Stimulated activated CD8-positive, alpha-beta memory T cell treated with anti-CD3 and anti-CD28 coated beads, Interleukin-7, amount 100 ng/mL, for 1 hour (primary cell): ENCODE measurements at places on chromosomes 4 and X.

- no peak for DNase-seq
These were observed 984.1 kb upstream of the GRID2 start for GRCh38 chr4:91319556-91320268.

DNA sequence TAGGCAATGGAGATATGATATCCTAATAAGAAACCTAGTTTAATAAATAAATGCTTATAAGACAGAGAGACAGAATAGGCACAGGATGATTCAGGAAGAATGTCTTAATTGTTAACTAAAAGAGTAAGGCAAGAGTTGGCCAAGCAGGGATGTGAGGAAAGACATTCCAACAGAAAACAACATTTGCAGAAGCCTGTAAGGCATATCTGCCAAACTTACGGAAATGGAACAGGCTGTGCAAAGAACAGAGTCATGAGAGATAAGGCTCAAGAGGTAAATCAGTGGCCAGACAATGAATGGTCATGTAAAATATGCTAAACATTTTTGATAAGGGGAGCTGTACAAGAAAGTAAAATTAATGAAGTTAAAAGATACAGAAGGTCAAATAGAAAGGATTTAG is 134.9 kb downstream of the KCTD8 start:
- no peak for DNase-seq

DNA sequence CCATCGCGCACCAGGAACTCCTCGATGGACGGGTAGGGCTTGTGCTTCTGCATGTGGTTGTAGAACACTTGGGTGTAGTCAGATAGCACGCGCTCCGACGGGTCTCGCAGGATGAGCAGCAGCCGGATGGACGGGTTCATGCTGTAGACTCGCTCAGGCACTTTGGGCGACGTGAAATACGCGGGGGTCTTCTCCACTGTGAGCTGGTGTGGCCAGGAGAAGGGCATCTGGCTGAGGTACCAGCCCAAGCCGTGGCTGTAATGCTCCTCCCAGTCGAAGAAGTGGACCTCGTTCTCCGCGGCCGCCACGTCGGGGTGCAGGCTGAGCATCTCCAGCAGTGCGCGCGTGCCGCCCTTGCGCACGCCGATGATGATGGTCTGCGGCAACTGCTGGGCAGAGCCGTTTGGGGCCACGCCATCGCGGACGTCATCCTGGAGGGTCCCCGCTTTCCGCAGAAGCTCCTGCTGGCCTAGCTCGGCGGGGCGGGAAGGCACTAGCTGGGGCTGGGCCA is 29.2 kb downstream of the HS3ST1 start:
- DNase-seq = no peak

DNA sequence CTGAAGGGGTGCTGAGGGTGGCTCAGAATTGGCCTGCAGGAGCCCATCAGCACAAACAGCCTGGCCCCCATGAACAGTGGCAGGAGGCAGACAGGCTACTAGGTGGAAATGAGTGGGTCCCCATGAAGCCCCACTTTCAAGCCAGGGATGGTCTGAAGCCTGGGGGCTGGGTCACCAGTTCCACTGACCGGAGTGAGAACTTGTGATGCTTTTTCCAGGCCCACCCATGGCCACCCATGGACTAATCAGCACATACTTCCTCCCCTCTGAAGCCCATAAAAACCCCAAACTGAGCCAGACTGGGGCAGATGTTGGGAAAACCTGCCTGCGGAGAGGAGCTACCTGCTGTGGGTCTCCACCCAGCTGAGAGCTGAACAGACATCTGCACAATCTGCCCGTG is 284.1 kb downstream of the EVC2 start:
- DNase-seq = no peak

GRCh38 chrX:85065512-85066198 is 62.0 kb downstream of the APOOL start:
- no peak for DNase-seq

DNA sequence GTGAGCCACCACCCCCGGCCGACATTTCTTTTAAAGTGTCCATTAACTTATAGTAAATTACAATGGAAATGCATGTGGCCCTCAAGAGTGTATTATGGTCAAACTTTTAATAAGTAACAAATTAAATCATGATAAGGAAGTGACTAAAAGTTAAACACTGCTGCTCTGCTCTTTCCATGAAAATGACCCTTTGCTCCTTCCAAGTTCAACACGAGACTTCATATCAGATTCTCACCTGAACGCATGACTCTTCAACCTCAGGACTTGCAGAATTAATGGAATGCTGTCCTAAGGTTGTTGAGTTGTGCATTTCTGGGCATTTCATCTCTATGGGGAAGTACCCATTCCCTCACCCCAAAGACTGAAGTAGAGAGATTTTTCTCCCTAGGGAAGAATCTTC is 27.1 kb downstream of the AWAT2 start:
- no peak for DNase-seq

- DNase-seq = no peak
These were observed 226.0 kb upstream of the FTHL17 start for GRCh38 chrX:31297881-31298280.

- no peak for DNase-seq
These were observed 413.8 kb downstream of the FAT4 start for GRCh38 chr4:125728568-125728967.

DNA sequence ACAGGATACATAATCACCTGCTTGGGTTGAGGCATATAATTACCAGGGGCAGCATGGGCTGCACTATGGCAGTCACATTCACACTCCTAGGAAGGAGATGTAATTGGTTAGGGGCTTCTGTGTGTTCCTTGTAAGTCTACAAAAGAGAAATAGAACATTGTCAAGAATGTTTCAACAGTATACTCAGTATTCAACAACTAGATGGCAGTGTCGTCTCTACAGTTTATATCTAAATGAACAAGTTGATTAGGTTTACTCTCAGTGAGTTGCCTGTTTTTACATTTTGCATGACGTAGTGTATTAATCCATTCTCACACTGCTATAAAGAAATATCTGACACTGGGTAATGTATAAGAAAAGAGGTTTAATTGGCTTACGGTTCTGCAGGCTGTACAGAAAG is 50.5 kb upstream of the RAB33B start:
- DNase-seq = no peak

GRCh38 chr4:169573889-169574288 is 38.5 kb downstream of the NEK1 start:
- DNase-seq = no peak

GRCh38 chr4:134365852-134366251 is 164.3 kb upstream of the PABPC4L start:
- DNase-seq = no peak

DNA sequence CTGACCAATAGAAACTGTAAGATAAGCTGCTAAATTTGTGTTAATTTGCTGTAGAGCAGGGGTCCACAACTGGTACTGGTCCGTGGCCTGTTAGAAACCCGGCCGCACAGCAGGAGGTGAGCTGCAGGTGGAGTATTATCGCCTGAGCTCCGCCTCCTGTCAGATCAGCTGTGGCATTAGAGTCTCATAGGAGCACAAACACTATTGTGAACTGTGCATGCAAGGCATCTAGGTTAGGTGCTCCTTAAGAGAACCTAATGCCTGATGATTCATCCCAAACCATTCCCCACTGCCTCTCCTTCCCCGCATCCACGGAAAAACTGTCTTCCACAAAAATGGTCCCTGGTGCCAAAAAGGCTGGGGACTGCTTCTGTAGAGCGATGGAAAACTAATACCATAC is 19.7 kb downstream of the FBXW7 start:
- no peak for DNase-seq

GRCh38 chr4:48904101-48904500 is 2.5 kb downstream of the OCIAD2 start:
- no peak for DNase-seq

DNA sequence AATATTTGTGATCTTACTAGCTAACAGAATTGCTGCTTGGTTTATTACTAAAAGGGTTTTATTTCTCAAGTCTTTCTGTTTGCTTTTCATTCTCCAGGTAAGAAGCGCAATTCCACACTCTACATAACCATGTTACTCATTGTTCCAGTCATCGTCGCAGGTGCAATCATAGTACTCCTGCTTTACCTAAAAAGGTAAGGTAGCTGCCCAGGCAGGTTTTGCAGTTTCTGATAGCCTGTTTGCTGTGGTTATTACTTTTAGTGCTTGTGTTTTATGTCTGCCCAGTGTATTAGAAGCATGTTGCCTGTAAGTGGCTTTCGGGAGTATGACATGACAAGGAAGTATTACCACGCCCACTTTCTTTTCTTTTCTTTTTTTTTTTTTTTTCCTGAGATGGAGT is 46.4 kb downstream of the IL13RA1 start:
- DNase-seq = no peak

- no peak for DNase-seq
These were observed 435.7 kb upstream of the FMR1 start for GRCh38 chrX:147476008-147476407.

- DNase-seq = no peak
These were observed 22.2 kb downstream of the CCDC149 start for GRCh38 chr4:24890561-24891126.

GRCh38 chrX:53704294-53704693 is 17.8 kb upstream of the HUWE1 start:
- no peak for DNase-seq

- DNase-seq = no peak
These were observed 61.0 kb downstream of the ANXA3 start for GRCh38 chr4:78612398-78613178.

DNA sequence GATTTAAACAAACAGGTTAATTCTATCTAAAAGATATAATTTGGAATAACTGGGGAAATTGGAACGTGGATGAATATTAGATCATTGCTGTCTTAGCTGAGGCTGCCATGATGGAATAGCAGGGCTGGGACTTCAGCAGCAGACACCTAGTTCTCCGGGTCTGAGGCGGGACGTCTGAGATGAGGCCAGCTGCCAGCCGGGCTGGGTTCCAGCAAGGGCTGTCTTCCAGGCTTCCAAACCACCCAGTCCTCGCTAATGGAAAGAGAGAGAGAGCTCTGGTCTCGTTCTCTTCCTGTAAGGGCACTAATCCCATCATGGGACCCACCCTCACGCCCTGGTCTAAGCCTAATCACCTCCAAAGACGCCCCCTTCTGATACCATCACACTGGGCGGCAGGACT is 85.7 kb downstream of the ADRA2C start:
- DNase-seq = no peak

GRCh38 chr4:6352031-6352692 is 82.5 kb downstream of the WFS1 start:
- no peak for DNase-seq

- no peak for DNase-seq
These were observed 154.9 kb upstream of the TECRL start for GRCh38 chr4:64564126-64564525.

DNA sequence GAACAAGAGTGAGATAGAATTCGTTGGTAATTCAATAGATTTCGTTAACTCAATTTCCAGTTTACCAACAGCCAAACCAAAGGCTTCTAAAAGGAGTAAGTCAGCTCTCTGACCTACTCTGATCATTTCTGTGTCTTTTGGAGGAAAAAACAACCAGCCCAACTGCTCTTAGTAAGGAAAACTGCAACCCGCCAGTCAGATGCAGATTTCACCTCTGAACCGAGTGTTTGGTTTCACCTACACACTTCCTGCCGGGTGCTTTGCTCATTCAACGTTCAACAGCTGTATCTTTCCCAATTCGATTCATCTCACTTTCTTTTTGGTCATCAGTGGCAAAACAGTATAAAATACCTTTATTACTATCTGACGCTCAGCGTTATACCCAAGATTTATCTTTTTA is 24.5 kb downstream of the TMSB4X start:
- no peak for DNase-seq
